ENCODE measurements at places on chromosomes 5 and 9.

DNA sequence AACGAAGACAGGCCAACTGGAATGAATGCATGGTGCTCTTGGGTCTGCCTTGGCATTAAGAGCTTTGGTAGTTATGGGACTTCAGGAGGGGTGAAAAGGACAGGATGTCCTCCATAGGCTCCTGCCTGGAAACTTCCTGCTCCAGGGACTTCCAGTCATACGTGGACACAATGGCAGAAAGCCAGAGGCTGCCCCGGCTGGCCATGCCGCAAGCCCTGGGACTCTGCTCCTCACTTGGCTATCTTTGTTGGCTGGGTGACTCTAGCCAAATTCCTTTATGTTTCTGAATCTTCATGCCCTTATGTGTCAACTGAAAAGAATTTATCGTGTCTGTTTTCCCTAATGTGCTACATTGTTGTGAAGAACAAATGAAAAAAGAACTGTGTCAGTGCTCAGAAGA lies 136.9 kb downstream of the SIL1 start:
- no peak for DNase-seq

DNA sequence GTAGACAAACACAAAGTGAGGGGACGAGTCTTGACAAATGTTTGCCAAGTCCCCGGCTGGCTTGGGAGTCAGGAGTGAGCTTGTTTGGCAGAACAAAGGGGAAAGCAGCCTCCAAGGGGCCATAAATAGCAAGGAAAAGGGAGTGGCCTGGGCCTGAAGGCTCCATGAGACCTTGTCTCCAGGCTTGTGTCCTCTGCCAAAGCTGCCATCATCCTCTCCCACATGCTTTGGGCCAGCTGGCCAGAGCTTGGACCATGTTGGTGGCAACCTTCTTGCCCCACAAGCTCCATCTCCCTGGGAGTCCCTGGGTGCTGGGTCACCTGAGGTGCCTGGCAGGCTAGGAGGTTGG lies 13.3 kb upstream of the PITX1 start:
- DNase-seq: no peak

GRCh38 chr5:58407042-58407719 lies 52.7 kb downstream of the PLK2 start:
- no peak for DNase-seq

GRCh38 chr5:74877624-74878304 lies 11.6 kb upstream of the FAM169A start:
- DNase-seq: no peak

DNA sequence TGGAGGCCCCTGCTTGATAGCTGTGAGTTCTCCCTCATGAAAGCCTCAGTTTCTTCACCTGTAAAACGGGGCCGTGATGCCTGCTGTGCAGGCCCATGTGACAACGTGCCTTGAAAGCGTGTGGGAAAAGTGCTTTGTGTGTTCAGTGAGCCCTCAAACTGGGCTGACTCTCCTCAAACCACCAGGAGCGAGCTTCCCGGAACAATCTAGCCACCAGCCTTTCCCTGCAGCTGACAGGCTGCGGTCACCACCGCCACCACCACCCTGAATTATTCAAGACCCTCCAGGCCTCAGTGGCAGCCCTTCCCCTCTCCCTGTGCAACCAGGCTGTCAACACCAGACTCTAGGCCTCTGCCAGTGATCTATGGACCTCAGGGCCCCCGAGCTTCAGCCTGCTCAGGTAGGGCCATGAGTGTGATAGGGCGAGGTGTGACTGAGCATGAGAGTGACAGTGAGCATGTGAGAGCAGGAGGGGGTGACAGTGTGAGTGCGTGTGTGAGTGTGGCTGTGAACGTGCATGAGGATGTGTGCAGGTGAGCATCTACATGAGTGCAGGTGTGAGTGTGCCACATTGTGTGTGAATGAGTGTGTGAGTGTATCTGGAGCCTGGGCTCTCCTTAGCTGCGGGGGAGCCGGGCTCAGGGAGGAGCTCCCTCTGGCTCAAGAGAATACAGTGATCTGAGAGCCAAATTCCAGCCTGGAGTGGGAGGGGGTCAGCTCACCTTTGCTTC lies 53.3 kb upstream of the PSD2 start:
- no peak for DNase-seq

- DNase-seq: no peak
Observed at GRCh38 chr9:117044241-117044640, 357.1 kb downstream of the TRIM32 start.

DNA sequence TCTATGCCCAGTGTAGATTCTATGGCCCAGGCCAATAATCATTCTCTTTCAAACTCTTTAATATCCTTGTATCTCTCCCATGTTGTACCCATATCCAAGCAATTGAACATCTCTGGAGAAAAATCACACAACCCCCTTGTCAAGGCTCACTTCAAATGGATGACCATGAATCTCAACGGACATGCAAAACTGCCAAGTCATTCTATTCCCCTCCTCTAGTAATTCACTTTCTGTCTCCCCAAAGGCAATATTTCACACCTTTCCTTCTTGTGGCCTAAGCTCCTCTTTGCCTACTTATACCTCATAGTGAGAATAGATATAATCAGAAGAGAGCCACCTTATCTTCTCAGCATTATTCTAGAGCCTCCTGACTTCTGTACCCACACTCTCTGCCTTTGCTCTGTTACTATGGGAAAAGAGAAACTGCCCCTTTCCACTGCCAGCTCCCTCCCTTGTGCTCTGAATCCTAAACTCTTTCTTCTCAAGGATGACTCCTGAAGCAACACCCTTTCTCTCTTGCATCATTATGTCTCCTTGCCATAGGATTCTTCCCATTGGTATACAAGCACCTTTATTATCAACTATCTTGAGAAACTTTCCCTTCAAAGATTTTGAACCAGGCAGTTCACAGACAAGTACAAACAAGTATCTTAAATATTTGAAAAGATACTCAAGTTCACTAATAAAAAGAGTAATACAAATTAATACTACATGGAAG lies 66.1 kb downstream of the RPS23 start:
- no peak for DNase-seq

- DNase-seq: no peak
Observed at GRCh38 chr5:67010684-67011409, 185.8 kb downstream of the CD180 start.

- DNase-seq: peak; percentile 13
Observed at GRCh38 chr9:130444565-130445221, at the start of gene ASS1. ASS1 (plus strand) TSS chr9:130444961; CDS start chr9:130452229, 7,268 bp downstream.
